ENCODE measurements at places on chromosomes 16 and 17.

- DNase-seq, result no peak
These were observed 186.4 kb upstream of the CHMP6 start for GRCh38 chr17:80805032-80805751.

DNA sequence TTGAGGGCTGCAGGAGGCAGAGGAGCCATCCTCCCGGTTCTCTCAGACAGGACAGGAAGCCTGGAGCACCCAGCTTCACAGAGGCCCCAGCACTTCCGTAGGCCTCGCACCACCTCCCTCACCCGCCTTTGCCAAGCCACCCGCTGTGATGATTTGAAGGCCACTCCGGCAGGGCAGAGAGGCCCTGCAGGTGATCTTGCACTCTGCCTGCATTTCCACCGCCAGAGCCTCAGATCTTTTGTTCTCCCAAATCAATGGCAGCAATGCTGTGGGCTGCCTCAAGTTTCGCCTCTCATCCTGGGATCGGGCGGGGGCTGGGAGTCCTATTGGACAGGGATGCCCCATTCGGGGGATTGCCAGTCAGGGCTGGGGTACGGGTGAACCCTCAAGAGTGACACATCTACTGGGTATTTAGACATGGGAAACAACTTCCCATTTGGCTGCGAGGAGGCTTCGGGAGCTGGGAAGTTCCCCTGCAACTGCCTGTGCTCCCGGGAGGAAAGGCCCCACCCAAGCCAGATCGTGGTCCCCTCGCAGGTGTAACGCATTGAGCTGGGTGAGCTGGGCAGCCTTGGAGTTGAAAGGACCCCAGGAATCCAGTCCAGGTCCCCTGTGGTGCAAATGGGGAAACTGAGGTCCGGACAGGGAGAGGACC is 34.8 kb upstream of the PEMT start:
- DNase-seq, result no peak

GRCh38 chr16:24291932-24292331 is 35.8 kb downstream of the CACNG3 start:
- no peak for DNase-seq

- DNase-seq, result no peak
These were observed 13.0 kb downstream of the ACTG1 start for GRCh38 chr17:81499601-81499970.

GRCh38 chr17:13004336-13004735 is 13.5 kb downstream of the ELAC2 start:
- no peak for DNase-seq

DNA sequence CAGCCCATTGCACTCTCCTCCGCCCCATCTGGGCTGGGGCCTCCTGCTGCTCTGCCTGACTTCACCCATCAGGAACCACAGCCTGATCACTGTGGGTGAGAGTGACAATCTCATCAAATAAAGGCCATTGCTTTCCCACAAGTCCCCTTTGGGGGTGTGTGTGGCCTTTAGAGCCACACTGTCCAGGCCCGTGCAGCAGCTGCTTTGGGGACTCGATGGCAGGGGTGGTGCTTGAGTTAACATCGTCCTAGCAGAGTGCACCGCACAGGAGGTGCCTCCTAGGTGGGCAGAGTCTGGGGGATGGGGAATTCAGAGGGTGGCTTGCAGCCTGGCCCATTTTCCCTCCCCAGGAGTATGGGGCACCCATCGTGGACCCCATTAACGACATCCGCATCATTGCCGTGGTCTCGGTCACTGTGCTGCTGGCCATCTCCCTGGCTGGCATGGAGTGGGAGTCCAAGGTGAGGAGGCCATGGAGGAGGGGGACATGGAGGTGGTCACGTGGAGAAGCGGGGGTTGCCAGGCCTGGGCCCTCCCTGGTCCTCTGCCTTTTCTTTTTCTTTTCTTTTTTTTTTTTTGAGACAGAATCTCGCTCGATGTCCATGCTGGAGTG is 5.4 kb downstream of the SLC12A3 start:
- DNase-seq, result no peak

- DNase-seq, result peak; percentile 63
These were observed 2.4 kb upstream of the ALOXE3 start for GRCh38 chr17:8120520-8121406.

GRCh38 chr17:73911726-73912372 is 267.6 kb upstream of the SDK2 start:
- no peak for DNase-seq

All from Ammon's horn (tissue), 1 donor.